ENCODE measurements at places on chromosomes 4 and X.

DNA sequence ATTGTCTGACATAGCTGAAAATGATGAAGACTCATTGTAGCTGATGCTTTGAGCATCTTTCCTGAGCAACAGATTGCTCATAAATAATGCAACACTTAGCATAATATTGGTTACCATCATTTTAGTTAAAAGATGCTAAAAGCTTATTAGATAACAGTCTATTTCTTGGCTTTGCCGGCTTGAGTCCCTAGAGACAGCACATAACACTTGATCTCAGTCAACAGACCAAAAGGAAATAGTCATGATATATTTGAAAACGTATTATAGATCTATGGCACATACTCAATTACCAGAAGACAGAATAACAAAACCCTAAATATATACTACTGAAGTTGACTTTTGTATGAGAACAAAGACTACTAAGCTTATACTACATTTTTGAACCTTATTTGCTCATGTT, 846.7 kb upstream of the EPHA5 start:
- DNase-seq: no peak

- no peak for DNase-seq
Observed at GRCh38 chr4:36274158-36274557, 7.3 kb upstream of the DTHD1 start.

DNA sequence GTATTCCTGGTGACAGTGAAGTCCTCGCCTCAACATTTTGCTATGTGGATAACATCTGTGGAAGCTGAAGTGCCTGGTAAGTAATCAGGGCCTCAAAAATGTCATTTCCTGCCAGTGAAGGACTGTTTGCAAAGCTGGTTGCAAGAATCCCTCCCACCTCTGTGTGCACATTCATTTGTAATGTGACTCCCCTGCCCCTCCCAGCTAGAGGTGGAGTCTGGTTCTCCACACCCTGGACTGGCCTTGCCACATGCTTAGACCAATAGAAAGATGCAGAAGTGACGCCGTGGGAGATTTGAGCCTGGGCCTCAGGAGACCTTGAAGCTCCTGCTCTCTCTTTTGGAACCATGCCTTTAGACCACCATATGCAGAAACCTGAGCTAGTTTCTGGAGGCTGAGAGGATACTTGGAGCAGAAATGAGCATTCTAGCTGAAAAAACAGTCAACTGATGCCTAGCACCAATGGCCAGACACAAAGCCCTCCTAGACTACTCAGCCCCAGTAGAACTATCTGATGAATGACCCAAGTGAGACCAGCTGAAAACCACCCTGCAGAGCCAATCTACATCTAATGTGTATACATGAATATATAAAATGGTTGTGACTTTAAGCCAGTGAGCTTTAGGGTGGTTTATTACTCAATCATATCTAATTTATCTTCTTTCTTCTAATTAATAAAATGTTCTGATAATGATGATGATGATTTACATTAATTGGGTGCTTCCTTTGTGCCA, 47.8 kb upstream of the CRMP1 start:
- peak; percentile 4 for DNase-seq

GRCh38 chr4:93469560-93469959, 359.0 kb upstream of the ATOH1 start:
- DNase-seq: no peak

DNA sequence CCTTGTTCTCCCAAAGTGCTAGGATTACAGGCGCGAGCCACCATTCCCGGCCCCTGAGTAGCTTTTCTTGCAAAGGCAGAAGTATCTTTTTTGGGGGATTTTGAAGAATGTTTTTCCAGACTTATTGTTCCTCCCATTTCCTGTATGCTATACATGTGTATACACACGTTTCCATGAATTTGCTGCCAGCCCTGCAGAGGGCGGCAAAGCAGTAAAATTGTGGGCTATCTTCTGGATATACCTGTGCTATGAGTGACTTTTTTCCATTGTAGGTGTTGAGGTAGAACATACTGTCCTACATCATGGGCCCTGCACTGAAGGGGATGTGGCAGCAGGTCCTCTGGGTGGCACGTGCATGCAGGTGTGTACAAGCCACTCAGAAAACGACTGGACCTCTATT, 16.9 kb upstream of the MED28 start:
- no peak for DNase-seq

DNA sequence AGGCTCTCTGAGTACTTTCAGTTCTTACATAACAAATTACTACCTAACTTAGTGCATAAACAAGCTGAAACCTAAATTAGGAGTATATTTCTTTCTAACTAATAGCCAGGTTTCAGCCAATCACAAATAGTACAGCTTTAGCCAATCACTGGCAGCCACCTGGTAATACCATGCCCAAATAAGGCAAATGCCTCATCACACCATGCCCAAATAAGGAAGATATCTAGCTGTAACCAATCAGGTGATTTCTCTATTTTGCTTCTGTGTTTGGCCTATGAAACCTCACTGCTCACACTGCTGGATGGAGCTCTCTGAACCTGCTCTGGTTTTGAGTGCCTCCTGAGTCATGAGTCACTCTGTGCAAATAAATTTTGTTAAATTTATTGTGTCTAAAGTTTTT, 113.5 kb downstream of the DDIT4L start:
- no peak for DNase-seq

GRCh38 chr4:146585761-146586333, 52.8 kb upstream of the POU4F2 start:
- DNase-seq: peak; percentile 43

Data from Kasumi-1 (cell line).